ENCODE measurements at places on chromosomes 12 and 14. TPM values are rescaled to one million over a fixed set of nuclear protein-coding genes. Genes with fewer than 3 reads are reported as not detected.

The EMC9 gene
- 17.1 TPM for total RNA-seq

The CCT2 gene
- total RNA-seq, result 171 TPM

The BHLHE41 gene
- total RNA-seq, result 1.6 TPM

The GAPDH gene
- total RNA-seq, result 7,726 TPM

The SDR39U1 gene
- total RNA-seq, result 7.7 TPM

The FGD4 gene
- 3.5 TPM for total RNA-seq

The NKX2-1 gene
- not detected for total RNA-seq

The CLEC1B gene
- not detected for total RNA-seq

The PLA2G1B gene
- not detected for total RNA-seq

The DNAJC22 gene
- total RNA-seq, result 2.5 TPM

The EMP1 gene
- total RNA-seq, result 744 TPM

The COPS7A gene
- total RNA-seq, result 123 TPM

The CD163L1 gene
- not detected for total RNA-seq

The MUCL1 gene
- not detected for total RNA-seq

The CLEC2D gene
- 6.6 TPM for total RNA-seq

The NRXN3 gene
- 0.11 TPM for total RNA-seq

The IFNG gene
- total RNA-seq, result not detected

The GALNT6 gene
- 9.4 TPM for total RNA-seq

The LALBA gene
- total RNA-seq, result not detected

The KRT74 gene
- not detected for total RNA-seq

The WNT5B gene
- 529 TPM for total RNA-seq

The RNASE2 gene
- not detected for total RNA-seq

The ASCL1 gene
- total RNA-seq, result not detected

The MDGA2 gene
- not detected for total RNA-seq

The KLHDC1 gene
- total RNA-seq, result 5.0 TPM

The LGR5 gene
- total RNA-seq, result not detected

The PTPRQ gene
- 0.11 TPM for total RNA-seq

The PLEKHG3 gene
- 6.9 TPM for total RNA-seq

The FOXM1 gene
- 12.4 TPM for total RNA-seq

The KRT5 gene
- not detected for total RNA-seq

The PTPRO gene
- 0.22 TPM for total RNA-seq

The BORCS5 gene
- 4.6 TPM for total RNA-seq

The KCNA5 gene
- not detected for total RNA-seq

The AQP6 gene
- not detected for total RNA-seq
